Left ventricle myocardium inferior (tissue), 1 donor: ENCODE measurements at places on chromosomes 3 and 15. TPM values are rescaled to one million over a fixed set of nuclear protein-coding genes. Genes with fewer than 3 reads are reported as not detected.

GRCh38 chr3:152443212-152444023 lies 174.7 kb downstream of the MBNL1 start:
- no peak for DNase-seq

The PPP2R3A gene
- total RNA-seq, result 94.9 TPM

The CLDN18 gene
- not detected for total RNA-seq

GRCh38 chr15:68643216-68643830 lies 64.5 kb downstream of the CORO2B start:
- no peak for DNase-seq

The GOLGA6L4 gene
- total RNA-seq, result 1.1 TPM

- DNase-seq, result no peak
Measured at GRCh38 chr3:169984292-169984691, 17.7 kb downstream of the SEC62 start.

The PLIN1 gene
- 1.6 TPM for total RNA-seq

The STXBP5L gene
- total RNA-seq, result not detected
